ENCODE measurements at places on chromosomes 7 and 10. TPM values are rescaled to one million over a fixed set of nuclear protein-coding genes. Genes with fewer than 3 reads are reported as not detected.
A peak's percentile ranks its signal among the peaks of the same experiment; 100 is the strongest.

MRLN gene
- total RNA-seq: not detected

NKX1-2 gene
- total RNA-seq: 0.07 TPM

TEX47 gene
- not detected for total RNA-seq

GPR26 gene
- 0.09 TPM for total RNA-seq

PTPRE gene
- total RNA-seq: 15.8 TPM

AKR1C4 gene
- not detected for total RNA-seq

GRM8 gene
- total RNA-seq: 2.2 TPM

RAMP3 gene
- total RNA-seq: not detected

AZGP1 gene
- total RNA-seq: not detected

DNA sequence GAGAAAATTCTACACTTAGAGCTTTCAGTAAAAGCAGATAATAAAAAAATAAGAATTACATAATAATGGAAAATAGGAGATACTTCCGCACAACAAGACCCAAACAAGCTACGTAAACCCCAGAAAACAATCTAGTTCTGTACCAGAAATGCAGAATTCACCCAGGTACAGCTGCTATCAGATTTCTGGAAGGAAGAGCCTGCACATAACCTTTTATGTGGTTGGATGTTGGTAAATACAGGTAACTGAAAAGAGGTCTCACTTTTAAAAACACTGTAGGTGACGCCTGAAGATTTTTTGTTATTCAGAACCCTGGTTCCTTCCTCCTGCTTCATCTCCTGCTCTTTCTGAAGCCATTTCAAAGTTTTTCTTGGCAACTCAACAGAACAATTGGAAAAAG is 29.9 kb downstream of the PANK1 start:
- no peak overlapping the region for H3K4me3 ChIP-seq
- H3K27ac ChIP-seq: no peak overlapping the region
- H3K4me1 ChIP-seq: no peaks in the 10 kb centered on the region
- H3K36me3 ChIP-seq: no peaks in the 10 kb centered on the region
- no peaks in the 10 kb centered on the region for H3K27me3 ChIP-seq

- no peak overlapping the region for H3K4me3 ChIP-seq
- no peaks in the 10 kb centered on the region for H3K27me3 ChIP-seq
- H3K27ac ChIP-seq: no peak overlapping the region
- H3K36me3 ChIP-seq: no peaks in the 10 kb centered on the region
- DNase-seq: no peak
These were observed 20.7 kb downstream of the CHST3 start for GRCh38 chr10:71984809-71985388.

DNA sequence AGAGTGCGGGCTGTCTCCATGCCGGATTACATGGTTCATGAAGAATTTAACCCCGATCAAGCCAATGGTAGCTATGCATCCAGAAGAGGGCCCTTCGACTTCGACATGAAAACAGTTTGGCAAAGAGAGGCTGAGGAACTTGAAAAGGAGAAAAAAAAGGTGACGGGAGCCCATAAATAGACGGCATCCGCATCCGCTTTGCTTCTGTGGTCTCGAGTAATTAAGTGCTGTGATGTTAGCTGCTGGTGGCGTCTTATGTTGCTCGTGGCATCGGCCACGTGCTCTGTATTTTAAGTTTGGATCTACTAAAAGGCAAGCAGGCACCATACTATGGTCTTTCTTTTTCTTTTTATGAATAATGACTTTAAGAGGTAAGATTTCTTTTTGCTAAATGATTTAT is 11.1 kb downstream of the C7orf57 start:
- H3K36me3 ChIP-seq: no peaks in the 10 kb centered on the region
- H3K4me3 ChIP-seq: no peak overlapping the region
- no peak for DNase-seq

DNA sequence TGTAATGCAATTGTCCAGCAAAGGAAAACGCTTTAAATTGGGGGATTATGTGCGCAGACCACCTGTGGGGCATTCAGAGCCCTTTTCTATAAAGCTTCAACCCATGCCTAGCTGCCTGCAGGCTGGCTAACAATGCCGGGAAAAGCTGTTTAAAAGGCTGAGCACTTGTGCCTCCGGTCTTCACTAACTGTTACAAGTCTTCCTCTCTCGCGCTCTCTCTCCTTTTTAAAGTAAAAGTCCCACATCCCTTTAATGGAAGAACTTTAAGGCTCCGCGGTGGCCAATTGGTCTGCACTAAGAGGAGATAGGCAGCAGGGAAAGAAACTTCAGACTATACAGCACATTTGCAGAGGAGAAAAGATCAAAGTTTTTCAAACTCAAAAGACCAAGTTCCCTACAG is 4.6 kb downstream of the FZD8 start:
- H3K4me1 ChIP-seq: peaks cover 19% of the 10 kb centered on the region
- no peak for DNase-seq
- H3K27ac ChIP-seq: no peak overlapping the region
- H3K36me3 ChIP-seq: no peaks in the 10 kb centered on the region
- H3K4me3 ChIP-seq: peak overlapping the region; percentile 54

DNA sequence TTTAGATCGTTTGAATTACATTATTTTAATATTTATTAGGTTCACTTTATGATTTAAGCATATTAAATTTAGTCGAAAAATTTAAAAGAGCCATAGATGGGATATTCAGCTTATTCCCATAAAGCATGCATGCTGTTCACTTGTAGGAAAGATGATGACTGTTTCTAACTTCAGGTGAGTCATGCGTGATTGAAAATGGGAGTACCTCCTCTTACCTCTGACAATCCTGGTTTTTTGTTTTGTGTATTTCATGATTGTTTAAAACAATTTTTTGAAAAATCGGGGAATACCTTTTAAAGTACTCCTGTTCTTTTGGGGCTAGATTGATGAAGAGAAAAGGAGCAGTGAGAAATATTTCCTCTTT is 1.4 kb downstream of the TNKS2 start:
- H3K4me3 ChIP-seq: peak overlapping the region; percentile 97
- peak; percentile 33 for DNase-seq
- H3K36me3 ChIP-seq: no peaks in the 10 kb centered on the region
- no peaks in the 10 kb centered on the region for H3K27me3 ChIP-seq
- no peak overlapping the region for H3K27ac ChIP-seq

DNA sequence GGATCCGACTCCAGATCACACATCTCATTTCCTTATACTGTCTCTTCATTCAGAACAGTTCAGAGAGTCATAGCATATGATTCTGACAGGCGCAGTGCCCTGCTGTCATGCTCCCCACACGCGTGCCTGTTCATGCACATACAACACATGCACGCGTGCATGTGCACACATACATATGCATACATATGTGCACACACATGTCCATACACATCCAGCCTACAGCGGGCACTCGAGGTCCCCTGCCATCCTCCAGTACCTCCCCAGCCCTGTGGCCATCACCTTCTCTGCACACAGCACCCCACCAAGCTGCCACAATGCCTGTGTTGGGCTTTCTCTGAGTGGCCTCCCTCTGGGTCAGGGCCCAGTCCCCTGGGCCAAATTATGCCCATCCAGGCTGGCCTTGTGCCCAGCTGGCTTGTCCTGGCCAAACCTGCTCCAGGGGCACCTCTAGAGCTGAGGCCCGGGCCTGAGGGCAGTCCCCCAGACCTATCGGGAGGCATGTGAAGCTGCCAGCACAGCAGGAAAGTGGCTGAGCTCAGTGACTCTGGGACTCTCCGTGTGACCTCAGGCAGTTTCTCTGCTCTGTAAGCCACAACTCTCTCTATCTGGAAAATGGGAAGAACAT is 49.4 kb upstream of the RET start:
- H3K4me3 ChIP-seq: no peak overlapping the region
- no peaks in the 10 kb centered on the region for H3K36me3 ChIP-seq
- no peak overlapping the region for H3K27ac ChIP-seq
- DNase-seq: no peak
- no peaks in the 10 kb centered on the region for H3K27me3 ChIP-seq

DNA sequence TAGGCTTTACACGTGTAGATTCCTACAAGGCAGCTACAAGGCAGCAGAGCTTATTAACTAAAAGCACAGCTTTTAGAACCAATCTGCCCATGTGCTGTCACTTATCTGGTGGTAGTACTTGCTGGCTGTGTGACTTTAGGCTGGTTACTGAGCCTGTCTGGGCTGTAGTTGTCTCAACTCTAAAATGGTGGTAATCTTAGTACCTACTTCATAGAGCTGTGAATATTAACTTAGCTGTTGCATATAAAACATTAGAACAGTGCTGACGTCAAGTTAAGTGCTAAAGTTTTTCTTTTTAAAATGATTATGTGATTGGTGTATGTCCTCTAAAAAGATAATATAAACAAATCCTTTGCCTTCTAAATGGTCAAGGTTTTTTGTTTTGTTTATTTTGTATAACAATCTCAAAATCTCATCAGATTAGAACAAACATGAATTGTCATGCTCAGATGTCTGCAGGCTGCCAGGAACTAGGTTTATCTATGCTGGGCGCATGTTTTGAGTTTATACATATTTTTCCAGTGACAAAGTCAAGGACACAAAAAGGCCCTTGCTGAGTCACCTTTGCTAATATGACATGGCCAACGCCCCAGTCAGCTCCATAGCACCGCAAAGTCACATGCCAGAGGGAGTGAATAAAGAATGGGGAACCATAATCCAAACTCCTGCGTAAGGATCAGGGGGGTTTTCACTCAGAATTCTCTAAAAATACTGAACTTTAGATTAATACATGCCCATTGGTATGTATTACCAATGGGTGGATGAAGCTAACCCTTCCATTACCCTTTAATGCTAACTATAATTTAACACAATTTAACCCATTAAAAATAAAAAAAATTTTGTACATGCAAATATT is 39.8 kb upstream of the ARL4A start:
- H3K36me3 ChIP-seq: no peaks in the 10 kb centered on the region
- no peak overlapping the region for H3K4me3 ChIP-seq
- peaks cover 19% of the 10 kb centered on the region for H3K4me1 ChIP-seq
- H3K27me3 ChIP-seq: no peaks in the 10 kb centered on the region

- H3K36me3 ChIP-seq: no peaks in the 10 kb centered on the region
- no peak overlapping the region for H3K4me3 ChIP-seq
These were observed 32.5 kb downstream of the LAMB4 start for GRCh38 chr7:108097703-108098102.

- H3K4me1 ChIP-seq: no peaks in the 10 kb centered on the region
- no peak overlapping the region for H3K27ac ChIP-seq
- no peaks in the 10 kb centered on the region for H3K36me3 ChIP-seq
- DNase-seq: no peak
- H3K4me3 ChIP-seq: no peak overlapping the region
- no peaks in the 10 kb centered on the region for H3K27me3 ChIP-seq
These were observed 60.3 kb upstream of the NFKB2 start for GRCh38 chr10:102335184-102335583.

- peaks cover 30% of the 10 kb centered on the region for H3K4me1 ChIP-seq
- no peak for DNase-seq
- H3K27me3 ChIP-seq: no peaks in the 10 kb centered on the region
- H3K27ac ChIP-seq: no peak overlapping the region
These were observed 2.3 kb downstream of the CDCA7L start for GRCh38 chr7:21943436-21943835.

- no peaks in the 10 kb centered on the region for H3K27me3 ChIP-seq
- H3K27ac ChIP-seq: no peak overlapping the region
- H3K36me3 ChIP-seq: no peaks in the 10 kb centered on the region
- H3K4me1 ChIP-seq: no peaks in the 10 kb centered on the region
- H3K4me3 ChIP-seq: no peak overlapping the region
- DNase-seq: no peak
These were observed 918.2 kb upstream of the ZNF722 start for GRCh38 chr7:63080406-63080805.

GRCh38 chr7:2015251-2015871 is 217.4 kb downstream of the MAD1L1 start:
- H3K27ac ChIP-seq: no peak overlapping the region
- H3K36me3 ChIP-seq: no peaks in the 10 kb centered on the region
- no peaks in the 10 kb centered on the region for H3K27me3 ChIP-seq
- no peak for DNase-seq
- peaks cover 25% of the 10 kb centered on the region for H3K4me1 ChIP-seq

DNA sequence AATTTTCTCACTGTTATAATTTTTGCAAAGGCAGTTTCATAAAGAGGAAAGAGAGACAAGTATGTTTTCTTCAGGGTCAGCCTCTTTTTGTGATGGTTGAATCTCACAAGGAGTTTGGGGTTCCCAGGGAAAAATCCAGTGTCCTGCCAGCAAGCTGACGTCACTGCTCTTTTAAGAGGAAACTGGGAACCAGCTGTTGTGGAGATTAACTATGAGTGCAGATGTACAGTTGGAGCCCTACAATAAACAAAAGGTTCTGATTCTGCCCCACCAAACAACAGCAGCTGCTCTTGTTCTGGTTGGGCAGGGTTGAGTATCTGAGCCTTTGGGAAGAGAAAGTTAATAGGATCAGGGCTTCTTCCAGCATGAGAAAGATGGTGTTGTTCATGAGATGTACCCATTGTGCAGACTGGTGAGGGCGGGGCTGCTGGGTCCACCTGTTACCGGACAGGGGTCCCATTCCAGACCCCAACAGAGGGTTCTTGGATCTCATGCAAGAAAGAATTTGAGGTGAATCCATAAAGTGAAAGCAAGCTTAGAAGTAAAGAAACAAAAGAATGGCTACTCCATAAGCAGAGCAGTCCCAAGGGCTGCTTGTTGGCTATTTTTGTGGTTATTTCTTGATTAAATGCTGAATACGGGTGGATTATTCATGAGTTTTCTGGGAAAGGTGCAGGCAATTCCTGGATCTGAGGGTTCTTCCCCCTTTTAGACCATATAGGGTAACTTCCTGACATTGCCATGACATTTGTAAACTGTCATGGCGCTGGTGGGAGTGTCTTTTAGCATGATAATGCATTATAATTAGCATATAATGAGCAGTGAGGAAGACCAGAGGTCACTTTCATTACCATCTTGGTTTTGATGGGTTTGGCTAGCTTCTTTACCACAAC is 12.5 kb downstream of the PRF1 start:
- H3K36me3 ChIP-seq: no peaks in the 10 kb centered on the region
- H3K4me1 ChIP-seq: peaks cover 6% of the 10 kb centered on the region
- peaks cover 9% of the 10 kb centered on the region for H3K27me3 ChIP-seq
- no peak overlapping the region for H3K27ac ChIP-seq
- DNase-seq: peak; percentile 51
- no peak overlapping the region for H3K4me3 ChIP-seq

- H3K27ac ChIP-seq: no peak overlapping the region
- no peaks in the 10 kb centered on the region for H3K27me3 ChIP-seq
- H3K4me1 ChIP-seq: no peaks in the 10 kb centered on the region
- DNase-seq: no peak
- H3K36me3 ChIP-seq: peaks cover 38% of the 10 kb centered on the region
- no peak overlapping the region for H3K4me3 ChIP-seq
These were observed 58.6 kb downstream of the SLK start for GRCh38 chr10:104025524-104025923.

GRCh38 chr10:129952378-129953118 is 11.5 kb downstream of the EBF3 start:
- H3K27ac ChIP-seq: no peak overlapping the region
- H3K36me3 ChIP-seq: no peaks in the 10 kb centered on the region
- no peaks in the 10 kb centered on the region for H3K4me1 ChIP-seq
